Nephron progenitor cell (in vitro differentiated cells): ENCODE measurements at places on chromosomes 7 and 10.
A peak's percentile ranks its signal among the peaks of the same experiment; 100 is the strongest.

DNA sequence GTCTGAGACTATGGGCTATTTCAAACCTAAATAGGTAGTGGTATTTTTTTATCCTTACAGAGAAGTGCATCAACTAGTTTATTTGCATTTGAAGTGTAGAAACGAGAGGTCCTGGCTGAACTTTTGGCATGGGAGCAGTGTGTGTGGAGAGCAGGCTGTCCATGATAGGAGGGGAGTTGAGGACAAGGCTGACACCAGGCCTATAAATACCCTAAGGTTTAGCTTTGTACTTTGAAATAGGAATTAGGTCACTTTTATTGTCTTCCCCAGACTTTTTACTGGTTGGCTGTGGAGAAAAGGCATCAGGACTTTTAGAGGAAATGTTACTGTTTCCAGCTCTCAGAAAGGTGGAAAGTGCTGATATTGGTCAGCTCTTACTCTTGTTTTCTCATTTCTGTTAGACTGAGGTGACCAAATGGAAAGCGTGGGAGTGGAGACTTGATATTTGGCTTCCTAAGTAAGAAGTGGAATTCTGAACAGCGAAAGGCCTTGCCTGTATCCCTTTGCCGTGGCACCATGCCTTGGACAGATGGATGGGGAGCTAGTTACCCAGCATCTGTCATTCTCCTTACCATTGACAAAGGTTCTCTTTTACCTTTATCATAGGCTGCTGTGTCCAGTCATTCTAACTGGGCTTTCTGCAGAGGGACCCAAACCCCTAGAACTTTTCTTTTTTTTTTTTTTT, 46.0 kb downstream of the GBF1 start:
- DNase-seq = no peak

GRCh38 chr10:63145782-63146181, 12.7 kb downstream of the NRBF2 start:
- no peak for DNase-seq

DNA sequence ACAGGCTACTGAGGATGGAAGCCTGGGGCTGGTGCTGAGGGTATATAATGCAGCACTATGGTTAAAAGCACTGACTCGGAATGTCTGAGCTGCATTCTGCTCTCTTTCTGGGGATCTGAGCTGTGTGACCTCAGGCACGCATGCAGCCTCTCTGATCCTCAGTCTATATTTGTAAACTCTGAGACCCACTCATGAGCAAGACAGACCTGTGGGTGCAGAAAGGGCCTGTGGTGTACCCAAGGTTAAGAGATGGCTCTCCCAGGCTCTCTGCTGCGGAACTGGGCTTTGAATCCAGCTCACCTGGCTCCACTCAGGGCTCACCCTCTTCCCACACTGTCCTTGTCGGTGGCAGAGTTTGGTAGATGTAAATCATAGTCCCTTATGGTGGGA, 89.9 kb downstream of the CHST15 start:
- DNase-seq = no peak

DNA sequence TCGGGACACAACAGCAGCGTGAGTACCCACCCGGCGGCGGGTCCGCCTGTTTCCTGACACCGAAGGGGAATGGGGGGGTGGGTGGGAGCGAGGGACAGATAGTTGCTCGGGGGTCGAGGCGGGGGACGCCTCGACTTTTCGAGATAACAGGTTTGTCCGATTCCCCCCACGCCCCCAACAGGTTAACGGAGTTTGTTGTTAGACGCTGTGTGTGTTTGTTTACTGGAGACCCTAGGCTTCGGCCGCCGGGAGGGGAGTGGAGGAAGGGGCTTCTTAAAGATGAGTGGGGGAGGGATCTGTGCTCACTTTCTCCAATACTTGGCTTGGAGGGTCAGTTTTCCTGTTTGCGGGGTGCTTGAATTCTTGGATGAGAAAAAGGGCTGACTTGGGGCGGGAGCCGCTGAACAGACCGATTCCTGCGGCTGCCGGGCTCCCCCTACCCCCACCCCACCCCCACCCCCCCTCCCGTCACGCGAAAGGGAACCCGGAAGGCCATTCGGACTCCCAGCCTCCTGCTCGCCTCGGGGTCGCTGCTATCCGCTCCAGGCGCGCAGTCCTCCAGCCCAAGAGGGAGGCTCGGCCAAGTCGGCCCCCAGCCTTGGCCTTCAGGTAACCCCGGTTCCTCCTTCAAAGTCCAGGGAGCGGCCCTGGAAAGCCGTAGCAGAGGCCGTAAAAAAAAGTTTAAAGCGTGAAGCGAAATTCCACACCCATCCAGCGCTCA, 1.0 kb downstream of the SORCS3 start:
- DNase-seq = peak; percentile 33

- DNase-seq = no peak
Measured at GRCh38 chr7:156458011-156458410, 182.6 kb upstream of the RNF32 start.

DNA sequence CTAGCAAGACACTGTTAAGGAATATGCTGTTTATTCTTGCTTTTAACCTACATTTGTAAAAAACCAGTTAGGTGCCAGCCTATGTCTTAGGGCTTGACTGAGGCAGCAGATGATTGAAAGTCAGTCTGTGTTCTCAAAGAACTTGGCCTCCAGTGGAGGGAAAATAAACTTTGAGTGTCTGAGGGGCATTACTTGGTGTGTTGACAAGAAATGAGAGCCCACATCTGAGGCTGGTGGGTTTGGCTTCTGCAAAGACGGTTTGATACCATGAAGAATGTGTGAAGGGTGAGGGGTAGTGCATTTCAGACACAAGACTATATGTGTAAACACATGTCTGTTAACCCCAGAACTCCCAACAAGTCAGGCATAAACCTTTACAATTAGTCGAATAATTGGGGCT, 28.5 kb downstream of the CCSER2 start:
- DNase-seq = no peak

DNA sequence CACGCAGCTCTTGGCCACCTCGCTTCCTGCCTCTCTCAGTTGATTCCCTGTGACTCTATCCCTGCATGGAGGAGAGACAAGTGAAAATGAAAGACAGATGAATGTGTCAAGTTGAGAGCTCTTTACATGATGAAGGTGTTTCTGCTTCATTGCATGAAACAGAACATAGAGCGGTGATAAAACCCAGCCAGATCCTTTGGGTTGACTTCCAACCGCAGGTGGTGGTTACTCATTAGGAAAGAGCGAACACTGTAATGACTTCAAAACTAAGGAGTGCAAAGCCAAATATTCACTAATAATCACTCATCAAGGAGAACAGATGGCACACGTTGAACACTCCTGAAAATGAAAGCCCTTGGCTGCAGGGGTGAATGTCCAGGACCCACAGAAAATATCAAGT, 31.8 kb upstream of the WDR11 start:
- no peak for DNase-seq

- no peak for DNase-seq
Measured at GRCh38 chr7:24754906-24755506, 2.3 kb downstream of the GSDME start.

- no peak for DNase-seq
Measured at GRCh38 chr7:1019255-1019785, 25.0 kb upstream of the GPR146 start.

DNA sequence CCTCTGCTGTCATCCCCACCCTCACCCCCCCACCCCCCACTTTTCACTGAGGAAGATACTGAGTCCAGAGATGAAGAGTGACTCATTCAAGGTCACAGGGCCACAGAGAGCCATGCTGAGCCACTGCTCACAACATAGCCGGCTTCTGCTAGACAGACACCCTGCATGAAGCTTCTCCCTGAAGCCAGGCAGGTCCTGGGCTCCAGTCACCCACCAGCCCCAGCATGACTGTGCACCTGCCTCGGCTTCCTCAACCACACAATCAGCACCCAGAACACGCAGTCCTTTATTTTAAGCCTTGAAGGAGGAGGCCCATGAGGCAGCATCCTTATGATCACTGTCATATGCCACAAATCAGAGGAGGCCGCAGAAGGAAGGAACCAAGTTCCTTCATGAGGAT, 19.2 kb upstream of the PRKAG2 start:
- no peak for DNase-seq

DNA sequence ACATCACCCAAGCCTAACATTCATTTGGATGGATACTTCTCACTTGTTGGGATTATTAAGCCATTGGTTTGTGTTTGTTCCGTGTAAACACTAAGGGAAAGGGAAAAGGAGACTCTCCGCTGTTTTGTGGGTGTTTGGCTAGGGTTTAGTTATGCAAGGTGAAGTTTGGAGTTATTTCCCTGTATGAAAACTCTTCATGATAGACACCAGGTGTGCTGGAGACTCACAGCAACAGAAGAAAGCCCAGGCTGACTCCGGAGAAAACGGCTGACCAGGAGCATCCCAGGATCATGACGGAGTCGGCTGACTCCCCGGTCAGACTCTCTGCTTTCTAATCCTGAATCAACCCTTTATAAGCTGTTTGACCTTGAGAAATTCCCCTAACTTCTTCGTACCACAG, 94.1 kb upstream of the KLF6 start:
- no peak for DNase-seq
